Stimulated activated CD8-positive, alpha-beta memory T cell treated with anti-CD3 and anti-CD28 coated beads, Interleukin-2, amount 100 ng/mL, for 1 hour (primary cell): ENCODE measurements at places on chromosomes 1 and 21.
A peak's percentile ranks its signal among the peaks of the same experiment; 100 is the strongest.

- no peak for DNase-seq
Observed at GRCh38 chr1:181675091-181675917, 192.0 kb downstream of the CACNA1E start.

DNA sequence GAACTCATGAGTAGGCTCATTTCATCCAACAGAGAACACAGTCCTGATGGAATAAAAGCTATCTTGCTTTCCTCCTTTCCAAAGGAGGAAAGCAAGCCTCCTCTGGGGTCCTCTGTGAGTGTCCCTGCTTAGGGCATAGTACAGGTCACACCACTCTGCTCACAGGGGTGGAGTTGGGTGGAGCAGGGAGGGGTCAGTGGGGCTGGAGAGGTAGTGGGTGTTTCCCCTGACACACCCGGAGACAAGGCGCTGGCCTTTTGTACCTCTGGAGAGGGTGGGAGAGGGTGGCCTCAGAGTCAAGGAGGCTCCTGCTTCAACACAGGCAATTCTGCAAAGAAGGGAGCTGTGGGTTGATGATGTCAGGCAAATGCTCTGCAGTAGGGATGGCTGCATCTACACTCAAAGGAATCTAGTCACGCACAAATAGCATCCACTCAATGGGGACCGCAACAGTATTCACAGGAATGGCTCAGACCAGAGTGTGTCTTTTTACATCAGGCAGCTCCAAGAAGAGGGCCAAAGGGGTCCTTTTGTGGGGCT, 58.6 kb upstream of the PLXNA2 start:
- no peak for DNase-seq

GRCh38 chr1:161131523-161132409, 701 bp downstream of the DEDD start:
- no peak for DNase-seq

- no peak for DNase-seq
Observed at GRCh38 chr1:112105557-112105956, 116.1 kb upstream of the KCND3 start.

- DNase-seq: no peak
Observed at GRCh38 chr1:192225703-192226102, 67.4 kb downstream of the RGS18 start.

DNA sequence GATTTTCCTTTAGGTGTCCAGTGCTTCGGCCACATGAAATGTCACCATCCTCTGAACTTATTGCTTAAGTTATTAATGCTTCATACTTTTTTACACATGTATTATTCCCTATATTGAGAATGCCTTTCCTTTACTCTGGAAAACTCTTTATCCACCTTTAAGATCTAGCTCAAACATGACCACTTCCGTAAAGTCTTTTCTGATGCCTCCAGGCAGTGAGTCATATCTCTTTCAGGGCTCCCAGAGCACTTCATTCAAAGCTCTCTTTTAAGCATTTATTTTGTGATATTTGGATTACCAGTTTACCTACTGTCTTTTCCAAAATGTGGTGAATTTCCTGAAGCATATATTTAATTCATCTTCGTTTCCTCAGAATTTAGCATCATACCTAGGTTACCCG, 178.9 kb downstream of the HS2ST1 start:
- no peak for DNase-seq

DNA sequence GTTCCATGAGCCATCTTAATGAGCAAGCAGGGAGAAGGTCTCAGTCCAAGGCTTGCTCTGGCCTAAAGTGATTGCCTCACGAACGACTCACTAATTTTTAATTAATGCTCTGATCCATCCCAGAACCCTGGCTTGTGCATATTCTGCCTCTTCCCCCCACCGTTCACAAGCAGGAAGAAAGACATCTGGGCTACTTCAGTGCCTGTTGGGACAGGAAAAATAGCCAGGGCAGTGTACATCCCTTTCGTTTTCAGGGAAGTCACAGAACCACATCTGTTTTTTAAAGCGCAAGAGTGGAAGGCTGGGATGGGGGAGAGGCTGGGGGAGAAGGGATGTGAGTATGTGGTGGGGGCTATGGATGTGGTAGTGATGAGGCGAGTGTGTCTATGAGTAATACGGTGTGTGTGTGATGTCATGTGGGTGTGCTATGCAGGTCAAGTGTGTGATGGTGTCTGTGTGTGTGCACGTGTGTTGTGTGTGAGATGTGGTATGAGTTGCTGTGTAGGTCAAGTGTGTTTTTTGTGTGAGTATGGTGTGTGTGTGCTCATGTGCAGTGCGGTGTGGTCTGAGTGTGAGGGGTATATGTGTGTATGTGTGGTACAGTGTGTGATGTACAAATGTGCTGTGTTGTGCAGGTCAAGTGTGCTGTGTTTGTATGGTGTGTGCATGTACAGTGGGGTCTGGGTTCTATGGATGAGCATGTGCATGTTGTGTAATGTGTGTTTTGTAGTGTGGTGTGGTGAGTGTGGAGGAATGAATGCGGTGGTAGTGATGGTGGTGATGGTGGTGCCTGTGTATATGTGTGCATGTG, 64.9 kb upstream of the SYT6 start:
- DNase-seq: no peak

- DNase-seq: no peak
Observed at GRCh38 chr1:41773144-41773591, 145.6 kb downstream of the HIVEP3 start.

DNA sequence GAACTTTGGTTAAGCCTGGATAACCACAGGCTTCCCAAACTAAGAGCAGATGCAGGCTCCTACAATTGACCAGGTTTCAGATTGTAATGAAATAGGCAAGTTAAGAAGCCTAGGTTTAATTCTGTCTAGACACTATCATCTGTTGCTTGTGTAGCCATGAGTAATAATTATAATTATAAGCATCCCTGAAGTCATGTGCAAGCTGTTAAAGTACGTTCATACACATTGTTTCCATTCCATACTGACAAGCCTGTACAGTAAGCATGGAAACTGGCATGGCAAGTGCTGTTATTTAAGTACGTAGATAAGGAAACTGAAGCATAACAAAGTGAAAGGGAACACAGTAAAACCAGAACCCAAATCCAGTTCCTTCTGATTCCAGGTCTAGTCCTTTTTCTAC, 557.2 kb upstream of the BEND5 start:
- DNase-seq: no peak

GRCh38 chr1:185533596-185533995, 200.6 kb upstream of the HMCN1 start:
- no peak for DNase-seq

DNA sequence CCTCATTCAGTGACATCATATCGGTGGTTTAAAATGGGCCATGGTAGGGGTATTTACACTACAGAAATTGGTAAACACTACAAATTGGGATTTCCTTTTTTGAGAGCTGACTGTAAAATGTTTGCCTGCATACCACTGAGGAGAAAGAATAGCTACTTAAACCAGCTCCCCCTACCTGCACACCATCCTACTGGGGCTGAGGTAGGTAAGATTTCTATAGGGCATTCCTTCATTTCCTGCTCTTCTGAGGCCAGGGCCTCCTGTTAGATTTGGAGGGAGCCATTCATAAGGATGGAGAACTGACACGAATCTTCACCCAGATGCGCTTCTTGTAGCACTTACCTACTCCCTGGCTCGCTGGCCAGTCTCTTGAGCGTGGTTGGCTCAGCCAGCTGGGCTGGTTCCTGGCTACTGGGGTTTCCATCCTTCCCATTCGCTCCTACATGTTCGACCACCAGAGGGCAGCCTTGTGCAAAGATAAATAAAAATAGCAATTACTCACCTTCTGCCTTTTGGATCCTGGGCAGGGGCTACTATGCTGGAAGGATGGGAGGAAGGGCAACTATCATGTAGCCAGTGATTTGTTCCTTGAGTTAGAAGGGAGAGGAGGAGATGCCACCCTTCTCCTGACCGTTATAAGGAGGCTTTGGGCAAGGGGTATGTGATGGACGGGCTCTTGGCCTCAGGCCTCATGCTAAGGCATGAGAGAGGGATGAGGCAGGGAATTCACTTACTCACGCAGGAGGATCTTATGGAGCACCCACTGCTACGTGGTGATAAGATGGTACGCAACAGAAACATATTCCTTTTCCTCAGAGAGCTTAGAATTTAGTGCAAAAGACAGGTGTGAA, 10.7 kb downstream of the OPTC start:
- DNase-seq: peak; percentile 45

GRCh38 chr21:44940116-44940631, 345 bp downstream of the SLX9 start:
- DNase-seq: no peak

DNA sequence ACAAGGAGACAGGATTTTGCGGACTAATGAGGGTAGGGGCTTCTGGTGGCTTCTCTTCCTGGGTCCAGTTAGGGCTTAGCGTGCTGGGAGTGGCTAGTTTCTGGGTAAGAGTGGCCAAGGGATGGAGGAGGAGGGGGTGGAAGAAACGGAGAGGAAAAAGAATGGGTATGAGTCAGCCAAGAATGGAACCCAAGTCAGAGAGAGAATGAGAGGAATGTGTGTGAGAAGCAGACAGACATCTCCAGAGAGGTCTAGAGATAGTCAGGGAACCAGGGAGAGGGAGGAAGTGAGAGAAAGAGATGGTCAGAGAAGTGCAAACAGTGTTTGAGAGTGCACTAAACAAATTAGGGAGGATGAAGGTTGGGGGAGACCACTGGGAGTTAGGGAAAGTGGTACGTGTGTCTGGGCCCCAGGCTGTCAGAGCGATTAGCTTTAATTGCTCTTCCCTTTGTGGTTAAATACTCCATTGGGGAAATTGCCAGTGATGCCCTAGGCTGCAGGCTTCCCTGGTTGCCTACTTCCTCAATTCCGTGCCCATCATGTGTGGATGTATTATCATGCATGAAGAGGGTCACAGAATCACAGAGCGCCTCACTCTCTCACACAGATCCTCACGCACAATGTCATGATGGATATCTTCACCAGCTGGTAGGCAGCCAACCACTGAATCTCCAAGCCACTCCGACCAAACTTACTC, 1.4 kb downstream of the PEA15 start:
- no peak for DNase-seq

GRCh38 chr21:45445369-45445768, 40.4 kb downstream of the COL18A1 start:
- DNase-seq: no peak

GRCh38 chr1:19033515-19033839, 77.0 kb upstream of the IFFO2 start:
- no peak for DNase-seq

DNA sequence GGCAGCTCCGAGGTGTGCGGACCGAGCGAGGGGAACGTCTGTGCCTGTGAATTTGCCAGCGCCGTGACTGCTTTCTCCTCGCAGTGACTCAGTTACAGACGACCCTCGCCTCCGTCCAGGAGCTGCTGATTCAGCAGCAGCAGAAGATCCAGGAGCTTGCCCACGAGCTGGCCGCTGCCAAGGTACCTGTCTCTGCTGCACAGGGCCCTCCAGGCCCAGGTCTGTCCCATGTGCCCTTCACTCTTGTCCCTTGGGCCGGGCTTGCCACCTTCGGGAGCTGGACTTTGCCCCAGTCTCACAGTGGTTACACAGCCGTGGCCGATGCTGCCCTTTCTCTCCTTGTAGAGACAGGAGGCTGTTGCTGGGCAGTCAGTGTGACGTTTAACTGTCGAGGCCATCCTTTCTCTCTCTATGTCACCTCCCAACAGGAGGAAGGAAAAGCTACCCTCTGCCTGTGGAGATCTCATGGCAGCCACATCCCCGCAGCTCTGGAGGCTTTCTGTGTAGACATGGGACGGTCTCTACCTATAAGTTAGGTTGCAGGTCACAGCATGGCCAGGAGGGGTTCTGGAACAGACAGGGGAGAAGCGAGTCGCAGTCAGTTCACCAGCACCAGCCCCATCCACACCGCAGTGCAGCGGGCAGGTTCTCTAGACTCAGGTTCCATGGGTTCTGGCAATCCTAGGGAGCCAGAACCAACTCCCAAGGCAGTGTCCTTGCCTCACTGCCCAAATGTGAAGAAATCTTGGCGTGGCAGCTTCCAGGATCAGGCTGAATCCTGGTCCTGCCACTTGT, 149.7 kb downstream of the PEX14 start:
- no peak for DNase-seq

DNA sequence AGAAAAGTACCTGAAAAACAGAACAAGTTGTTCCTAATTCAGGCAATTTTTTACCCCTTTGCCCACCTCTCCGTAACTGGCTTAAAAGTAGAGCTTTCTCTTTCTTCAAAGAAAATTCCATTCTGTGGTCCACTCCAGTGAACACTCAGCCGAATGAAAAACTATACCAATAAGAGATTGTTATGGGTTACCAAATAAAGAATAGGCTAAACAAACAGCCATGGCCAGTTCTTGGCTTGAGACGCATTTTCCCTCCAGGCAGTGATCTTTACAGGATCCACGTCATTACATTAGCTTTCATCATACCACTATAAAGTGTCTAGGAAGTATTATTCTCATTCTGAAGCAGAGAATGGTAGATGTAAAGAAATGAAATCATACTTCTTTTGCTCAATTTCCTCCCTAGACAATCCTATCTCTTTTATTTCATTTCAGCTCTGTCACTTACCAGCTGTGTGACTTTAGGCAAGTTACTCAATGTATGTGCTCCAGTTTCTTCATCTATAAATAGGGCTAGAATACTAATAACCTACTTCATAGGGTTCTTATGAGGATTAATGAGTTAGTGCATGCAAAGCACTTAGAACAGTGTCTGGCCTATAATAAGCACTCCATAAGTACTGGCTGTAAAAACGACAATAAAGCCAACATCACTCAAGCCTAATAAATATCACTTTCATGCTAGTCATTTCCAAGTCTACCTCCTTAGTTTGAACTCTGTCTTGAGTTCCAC, 26.5 kb upstream of the TRIM45 start:
- DNase-seq: no peak

GRCh38 chr1:209414803-209415329, 168.6 kb upstream of the CAMK1G start:
- DNase-seq: no peak

- DNase-seq: no peak
Observed at GRCh38 chr1:30407865-30408580, 315.4 kb downstream of the MATN1 start.

DNA sequence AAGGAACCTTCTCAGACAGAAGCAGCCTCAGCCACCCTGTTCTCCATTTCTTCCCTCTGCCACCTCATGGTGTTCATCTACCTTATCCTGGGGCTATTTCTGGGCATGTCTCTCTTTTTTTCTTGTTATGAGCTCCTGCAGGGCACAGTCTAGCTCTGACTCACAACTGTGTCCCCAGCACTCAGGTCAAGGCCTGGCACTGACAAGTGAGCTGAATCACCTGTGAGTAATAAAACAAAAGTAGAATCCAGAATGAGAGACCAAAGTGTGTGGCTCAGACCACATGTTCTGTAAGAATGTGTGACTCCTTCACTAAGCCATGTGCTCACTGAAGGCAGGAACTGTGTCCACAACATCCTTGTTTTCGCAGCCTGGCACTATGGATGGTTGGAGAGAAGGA, 23.2 kb downstream of the C1orf94 start:
- DNase-seq: no peak

GRCh38 chr1:231139659-231140654, 21.9 kb upstream of the TRIM67 start:
- no peak for DNase-seq
